ENCODE measurements at places on chromosomes 2 and 18.

DNA sequence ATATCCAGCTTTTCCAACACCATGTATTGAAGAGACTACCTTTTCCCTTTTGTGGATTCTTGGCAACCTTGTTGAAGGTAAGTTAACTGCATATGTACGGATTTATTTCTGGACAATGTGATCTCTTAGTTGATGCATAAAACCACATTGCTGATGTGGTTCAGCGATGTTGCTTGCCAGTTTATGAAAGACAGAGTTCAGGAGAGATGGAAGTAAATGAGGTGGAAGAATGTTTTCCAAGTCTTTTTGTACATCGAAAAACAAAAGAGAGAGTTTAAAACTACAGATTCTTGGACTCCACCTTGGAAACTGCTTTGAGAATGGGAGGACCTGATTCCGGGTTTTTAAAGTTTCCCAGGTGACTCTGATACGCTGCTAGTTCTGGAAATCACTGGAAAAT, 43.8 kb downstream of the MOB4 start:
- no peak for DNase-seq

- no peak for DNase-seq
Measured at GRCh38 chr2:239963646-239964205, 61.4 kb downstream of the NDUFA10 start.

DNA sequence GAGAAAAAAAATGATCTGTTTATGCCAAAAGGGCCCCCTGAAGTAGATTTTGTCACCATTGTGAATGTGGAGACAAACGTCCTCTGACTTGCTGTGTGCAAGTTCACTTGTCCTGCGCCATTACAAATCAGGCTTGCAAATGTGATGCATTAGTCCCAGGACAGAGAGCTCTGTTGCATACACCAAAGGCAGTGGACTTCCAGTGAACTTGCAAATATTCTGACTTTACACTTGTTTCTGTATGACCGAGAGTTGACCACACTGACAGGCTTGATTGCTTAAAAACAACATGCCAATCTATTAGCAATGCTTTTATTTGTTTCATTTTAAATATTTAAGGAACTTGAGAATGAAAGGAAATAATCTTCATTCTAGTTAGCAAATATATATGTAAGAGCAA, 293.2 kb downstream of the PLCL1 start:
- no peak for DNase-seq

- DNase-seq, result no peak
Measured at GRCh38 chr18:57547260-57547659, 39.2 kb downstream of the FECH start.

DNA sequence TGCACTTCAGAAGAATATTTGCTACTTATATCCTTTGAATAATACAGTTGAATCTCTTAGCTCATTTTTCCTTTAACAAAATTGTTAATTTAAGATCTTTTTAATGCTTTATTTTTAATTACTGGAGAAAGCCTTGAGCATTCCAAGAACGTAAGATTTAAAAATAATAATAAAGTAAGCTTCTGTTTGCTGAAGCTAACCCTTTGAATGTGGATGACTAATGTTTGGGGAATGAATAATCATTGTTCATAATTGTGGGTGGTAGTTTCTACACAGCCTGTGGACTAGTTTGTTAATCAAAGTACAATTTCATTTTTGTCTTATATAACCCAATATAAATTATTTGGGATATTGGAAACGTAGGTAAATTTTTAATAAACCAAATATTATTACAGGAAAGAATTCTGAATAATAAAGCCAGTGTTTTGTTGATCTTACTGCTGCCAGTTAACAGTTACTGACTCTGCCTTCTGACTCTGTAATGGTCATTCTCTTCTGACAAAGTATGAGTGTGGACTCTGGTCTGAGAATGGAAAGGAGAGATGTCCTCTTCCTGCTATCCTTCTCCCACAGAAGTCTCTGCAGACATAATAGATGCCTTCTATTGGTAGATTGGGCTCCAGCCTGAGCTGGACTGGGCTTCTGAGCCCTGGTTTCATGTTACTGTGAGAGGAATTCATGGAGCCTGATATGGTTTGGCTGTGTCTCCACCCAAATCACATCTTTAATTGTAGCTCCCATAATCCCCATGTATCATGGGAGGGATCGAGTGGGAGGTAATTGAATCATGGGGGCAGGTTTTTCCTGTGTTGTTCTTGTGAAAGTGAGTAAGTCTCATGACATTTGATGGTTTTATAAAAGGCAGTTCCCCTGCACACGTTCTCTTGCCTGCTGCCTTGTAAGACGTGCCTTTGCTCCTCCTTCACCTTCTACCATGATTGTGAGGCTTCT, 292.7 kb upstream of the SLC39A10 start:
- no peak for DNase-seq

GRCh38 chr2:200782251-200782650, 29.5 kb upstream of the BZW1 start:
- DNase-seq, result no peak

DNA sequence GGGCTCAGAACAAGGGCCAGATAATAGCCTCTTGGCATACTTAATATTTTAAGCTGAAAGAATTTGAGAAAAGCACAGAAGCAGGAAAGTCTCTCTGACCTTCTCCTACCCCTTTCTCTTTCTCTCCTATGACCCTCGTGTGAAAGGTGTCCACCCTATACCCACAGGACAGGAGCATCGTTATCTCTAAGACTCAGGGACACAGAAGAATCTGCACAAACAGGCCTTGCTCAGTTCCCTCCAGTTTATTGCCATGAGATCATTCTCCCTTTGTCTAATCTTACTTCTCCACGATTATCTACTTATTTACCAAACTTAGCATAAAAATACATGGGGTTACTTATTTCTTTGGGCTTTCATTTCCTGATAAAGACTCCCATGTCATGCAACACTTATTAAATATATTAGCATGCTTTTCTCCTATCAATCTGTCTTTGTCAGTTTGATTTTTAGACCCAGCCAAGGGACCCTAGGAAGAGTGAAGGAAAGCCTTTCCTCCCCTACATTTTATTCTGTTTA, 370.7 kb downstream of the DLGAP1 start:
- no peak for DNase-seq

DNA sequence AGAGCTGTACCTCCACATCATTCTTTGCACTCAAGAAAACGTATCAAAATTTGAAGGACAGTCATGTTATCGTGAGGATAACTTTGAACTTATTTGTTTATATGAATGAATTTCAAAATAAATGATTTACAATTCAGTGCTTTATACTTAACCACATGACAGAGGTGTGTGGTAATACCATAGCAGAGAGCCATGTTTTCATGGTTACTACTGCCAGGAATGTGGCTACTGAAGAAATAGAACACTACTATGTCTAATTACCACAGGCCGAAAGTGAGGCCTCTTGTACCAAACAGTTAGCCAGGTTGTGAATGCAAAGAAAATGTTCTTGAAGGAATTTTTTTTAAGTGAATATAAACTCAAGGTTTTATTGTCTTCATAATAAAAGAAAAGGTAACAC, 49.2 kb downstream of the AAK1 start:
- no peak for DNase-seq

- DNase-seq, result no peak
Measured at GRCh38 chr2:231931481-231931915, 5.3 kb upstream of the NPPC start.

All from bone marrow (tissue), 2 donors.